ENCODE measurements at places on chromosomes 7 and 10. TPM values are rescaled to one million over a fixed set of nuclear protein-coding genes. Genes with fewer than 3 reads are reported as not detected.

Gene TMEM236
- polyA plus RNA-seq: 0.86 TPM

Gene BLNK
- 2.6 TPM for polyA plus RNA-seq

Gene CRYGN
- polyA plus RNA-seq: not detected

- no peak for DNase-seq
These were observed 655.6 kb downstream of the SORCS1 start for GRCh38 chr10:106508950-106509349.

- no peak for DNase-seq
These were observed 177.7 kb downstream of the GNAT3 start for GRCh38 chr7:80334196-80334595.
